ENCODE measurements at places on chromosomes 2 and 18. TPM values are rescaled to one million over a fixed set of nuclear protein-coding genes. Genes with fewer than 3 reads are reported as not detected.

CRACDL gene
- total RNA-seq: 24.3 TPM

ASXL3 gene
- total RNA-seq: not detected

RABL2A gene
- 4.5 TPM for total RNA-seq

MYO5B gene
- 54.5 TPM for total RNA-seq

CKAP2L gene
- 1.2 TPM for total RNA-seq

CD207 gene
- not detected for total RNA-seq

C1QL2 gene
- total RNA-seq: not detected

IL36G gene
- not detected for total RNA-seq

CAD gene
- total RNA-seq: 15.2 TPM

GMCL1 gene
- 15.4 TPM for total RNA-seq

UGT1A9 gene
- 0.73 TPM for total RNA-seq

DPYSL5 gene
- not detected for total RNA-seq

VWA3B gene
- 4.9 TPM for total RNA-seq

OTOF gene
- not detected for total RNA-seq

NOTO gene
- total RNA-seq: not detected

UPP2 gene
- not detected for total RNA-seq

OSBPL6 gene
- total RNA-seq: 1.5 TPM

TUBA4B gene
- not detected for total RNA-seq

RUFY4 gene
- total RNA-seq: not detected

GKN2 gene
- 16.5 TPM for total RNA-seq

TLX2 gene
- not detected for total RNA-seq

SLC16A14 gene
- total RNA-seq: 4.9 TPM

CCDC148 gene
- total RNA-seq: 0.43 TPM

AFF3 gene
- total RNA-seq: 59.4 TPM

Measured in stomach (tissue), 19 donors.